Suppressor macrophage (primary cell): ENCODE measurements at places on chromosomes 7 and 10.

- no peak for DNase-seq
Observed at GRCh38 chr10:44706745-44707144, 204.4 kb upstream of the TMEM72 start.

- no peak for DNase-seq
Observed at GRCh38 chr10:108039821-108040584, 875.5 kb upstream of the SORCS1 start.

DNA sequence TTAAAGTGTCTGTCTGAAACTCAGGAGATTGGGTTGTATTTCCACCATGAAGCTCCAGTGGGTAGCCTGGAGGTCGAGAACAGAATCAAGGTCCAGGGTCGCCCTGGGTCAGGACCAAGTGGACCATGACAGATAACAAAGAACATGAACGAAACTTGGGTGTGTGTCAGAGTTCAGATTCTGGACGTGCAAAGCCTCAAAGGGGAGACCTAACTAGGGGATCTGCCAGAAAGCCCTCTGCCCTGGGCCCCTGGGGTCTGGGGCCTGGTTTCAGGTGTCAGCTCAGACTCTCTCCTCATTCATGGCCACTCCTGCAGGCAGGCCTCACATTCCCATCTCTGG is 1.6 kb downstream of the RASSF4 start:
- no peak for DNase-seq

DNA sequence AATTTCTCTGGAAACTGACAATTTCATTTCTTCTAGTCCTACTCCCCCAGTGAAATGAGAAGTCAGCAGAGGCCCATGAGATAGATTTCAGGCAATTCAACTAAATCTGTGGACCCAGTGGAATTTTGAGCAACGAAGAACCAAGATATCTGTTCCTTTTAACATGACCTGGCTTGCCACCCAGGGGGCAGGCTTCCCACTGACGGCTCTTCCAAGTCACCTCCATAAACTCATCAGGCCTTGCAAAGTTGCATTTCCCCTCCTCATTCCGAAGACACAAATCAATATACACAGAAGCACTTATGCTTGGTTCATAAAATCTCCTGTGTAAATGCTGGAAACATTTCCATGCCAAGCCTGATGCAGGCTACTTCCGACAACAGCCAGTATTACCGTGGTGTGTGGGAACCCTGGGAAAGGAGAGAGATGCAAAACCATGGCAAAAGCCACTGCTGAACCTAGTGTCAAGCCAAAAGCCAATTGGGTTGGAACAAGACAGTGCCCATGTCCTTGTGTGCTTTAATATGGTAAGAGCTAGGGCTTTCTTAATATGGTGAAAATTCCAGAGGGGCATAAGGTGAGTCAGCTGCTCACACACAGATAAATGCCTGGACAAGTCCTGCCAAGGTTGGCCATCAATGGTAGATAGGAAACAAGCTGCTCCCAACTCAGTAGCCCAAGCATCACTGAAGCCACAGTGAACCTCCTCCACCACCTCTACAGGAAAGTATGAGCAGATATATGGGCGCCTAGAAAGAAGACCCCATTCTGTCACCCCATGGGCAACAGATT is 1.6 kb downstream of the FRMD4A start:
- DNase-seq, result no peak

DNA sequence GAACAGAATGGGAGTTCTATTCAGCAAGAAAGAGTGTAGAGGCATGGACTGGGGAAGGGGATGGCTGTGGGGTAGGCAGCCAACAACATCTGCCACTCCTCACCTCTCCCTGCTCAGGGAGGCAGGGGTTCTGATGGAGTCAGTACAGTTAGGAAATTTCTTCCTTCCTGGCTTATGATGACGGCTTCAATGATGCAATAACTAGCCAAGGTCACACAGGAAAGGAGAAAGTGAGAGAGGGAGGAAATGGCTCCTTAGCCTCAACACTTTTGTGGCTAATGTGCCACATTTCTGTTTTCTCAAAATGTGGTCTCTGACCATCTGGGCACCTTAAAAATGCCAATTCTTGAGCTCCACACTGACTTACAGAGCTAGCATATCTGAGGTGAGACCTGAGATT is 79.3 kb upstream of the PDZD8 start:
- DNase-seq, result peak; percentile 44

GRCh38 chr10:86451604-86451960 is 70.0 kb downstream of the WAPL start:
- DNase-seq, result no peak

GRCh38 chr10:99917963-99918825 is 91.6 kb downstream of the DNMBP start:
- DNase-seq, result no peak

DNA sequence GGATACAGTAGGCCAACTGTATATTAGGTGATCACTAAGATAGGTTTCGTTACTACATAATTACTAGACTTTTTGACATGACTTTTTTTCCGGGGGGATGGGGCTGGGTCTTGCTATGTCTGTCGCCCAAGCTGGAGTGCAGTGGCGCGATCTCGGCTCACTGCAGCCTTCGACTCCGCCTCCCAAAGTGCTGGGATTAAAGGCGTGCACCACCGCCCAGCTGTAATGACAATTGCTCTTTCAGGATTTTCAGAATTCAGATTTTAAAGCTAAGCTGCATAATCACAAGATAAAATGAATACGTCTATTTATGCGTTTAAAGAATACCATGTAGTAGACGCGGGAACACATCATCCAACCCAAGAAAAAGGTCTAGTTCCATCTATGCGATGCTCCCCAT is 982 bp downstream of the IDI1 start:
- peak; percentile 45 for DNase-seq
